ENCODE measurements at places on chromosomes 11 and 22. TPM values are rescaled to one million over a fixed set of nuclear protein-coding genes. Genes with fewer than 3 reads are reported as not detected.

DNA sequence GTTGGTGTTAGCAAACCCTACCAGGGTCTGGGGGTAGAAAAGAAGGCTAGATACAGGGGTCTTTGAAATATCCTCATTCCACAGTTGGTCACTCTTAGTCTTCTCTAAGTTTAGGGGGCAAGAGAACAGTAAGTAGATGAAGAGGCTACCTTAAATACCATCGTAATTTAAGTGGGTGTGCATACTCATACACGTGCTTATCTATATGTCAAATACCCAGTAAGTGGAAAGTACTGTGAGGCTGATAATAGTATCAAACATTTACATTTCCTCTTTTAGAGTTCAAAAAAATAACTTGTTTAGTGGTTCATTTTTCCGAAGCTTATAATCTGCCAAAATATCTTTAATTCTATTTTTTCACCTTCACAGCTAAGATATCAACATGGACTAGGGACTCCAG is 90.7 kb downstream of the WNT11 start:
- DNase-seq = no peak

DNA sequence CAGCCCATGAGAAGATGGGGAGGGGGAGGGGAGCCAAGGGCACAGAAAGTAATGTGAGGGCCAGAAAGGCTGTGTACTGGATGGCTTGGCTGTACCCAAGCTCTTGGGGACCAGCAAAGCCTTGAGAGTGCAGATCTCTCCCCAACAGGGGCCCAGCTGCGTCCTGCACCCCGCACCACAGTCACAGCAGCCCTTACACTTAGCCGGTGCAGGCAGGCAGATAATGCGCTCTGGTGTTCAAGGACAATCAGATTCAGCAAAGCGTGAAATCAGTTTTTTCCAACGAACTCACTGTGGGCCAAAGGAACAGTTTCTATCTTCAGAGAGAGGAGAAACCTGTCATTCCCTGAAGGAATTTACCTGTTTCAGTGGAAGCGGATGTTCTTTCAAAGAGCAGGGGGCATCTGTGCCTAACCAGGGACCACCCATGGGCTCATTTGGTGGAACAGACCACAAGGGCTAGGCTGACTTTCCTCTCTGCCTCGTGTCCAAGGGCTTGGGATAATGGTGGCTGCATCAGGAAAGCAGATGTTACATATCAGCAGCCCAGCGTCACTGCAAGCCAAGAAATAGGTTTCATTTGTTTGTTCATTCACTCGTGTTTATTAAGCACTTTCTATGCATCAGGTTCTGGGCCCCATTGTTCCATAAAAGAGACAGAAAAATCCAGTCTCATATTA is 81.2 kb upstream of the SPON1 start:
- no peak for DNase-seq

DNA sequence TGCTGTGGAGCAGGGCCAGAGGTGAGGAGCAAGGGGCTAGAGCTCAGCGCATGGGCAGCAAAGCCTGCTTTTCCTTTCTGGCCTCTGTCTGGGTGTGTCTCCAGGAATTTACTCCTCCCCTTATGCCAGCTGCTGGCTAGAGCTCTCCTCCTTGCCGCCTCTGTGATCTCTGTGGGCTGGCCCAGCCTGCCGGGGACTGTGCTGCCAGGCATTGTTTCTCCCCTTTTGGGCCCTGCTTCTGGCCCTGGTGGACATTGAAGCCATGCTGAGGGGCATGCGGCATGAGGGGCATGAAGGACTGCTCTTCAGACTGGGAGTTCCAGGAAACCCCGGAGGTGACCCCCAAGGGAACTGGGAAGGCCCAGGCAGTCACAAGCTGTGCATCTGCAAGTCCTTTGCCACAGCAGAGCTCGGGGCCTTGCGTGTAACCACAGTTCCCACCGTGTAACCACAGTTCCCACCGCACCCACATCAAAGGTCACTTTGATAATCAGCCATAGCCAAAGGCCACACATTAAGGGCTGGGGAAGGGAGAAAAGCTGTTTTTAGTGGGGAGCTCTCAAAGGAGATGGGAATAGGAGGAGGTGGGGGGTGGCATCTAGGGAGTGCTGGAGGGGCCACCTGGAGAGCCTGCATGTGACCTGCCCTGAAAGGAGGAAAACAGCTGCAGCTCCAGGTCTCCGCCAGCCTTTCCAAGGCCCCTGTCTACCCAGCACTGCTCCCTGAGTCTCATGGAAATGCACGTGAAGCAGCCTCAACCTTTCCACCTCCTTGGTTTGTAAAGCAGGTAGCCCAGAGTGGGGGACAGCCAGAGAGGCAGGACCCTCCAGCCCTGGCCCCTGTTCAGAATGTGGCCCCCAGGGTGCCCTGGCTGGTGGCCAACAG is 62.3 kb downstream of the PPFIBP2 start:
- peak; percentile 79 for DNase-seq

DNA sequence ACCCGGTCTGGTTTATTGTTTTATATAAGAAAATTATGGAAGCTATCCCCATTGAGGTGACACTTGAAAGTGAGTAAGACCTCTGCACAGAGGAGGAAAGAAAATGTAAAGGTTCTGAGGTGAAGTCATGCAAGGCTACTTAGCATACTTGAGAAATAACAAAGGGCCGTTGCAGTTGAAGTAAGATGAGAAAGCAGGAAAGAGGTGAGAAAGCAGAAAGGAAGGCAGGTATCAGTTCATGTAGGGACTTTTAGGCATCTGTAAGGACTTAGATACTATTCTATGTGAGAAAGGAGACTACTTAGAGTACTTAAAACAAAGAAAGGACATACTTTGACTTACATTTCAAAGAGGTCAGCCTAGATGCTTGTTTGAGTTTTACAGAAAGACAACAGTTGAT is 84.7 kb downstream of the CASP12 start:
- no peak for DNase-seq

GRCh38 chr11:60932605-60933356 is 8.5 kb downstream of the TMEM132A start:
- peak; percentile 62 for DNase-seq

DNA sequence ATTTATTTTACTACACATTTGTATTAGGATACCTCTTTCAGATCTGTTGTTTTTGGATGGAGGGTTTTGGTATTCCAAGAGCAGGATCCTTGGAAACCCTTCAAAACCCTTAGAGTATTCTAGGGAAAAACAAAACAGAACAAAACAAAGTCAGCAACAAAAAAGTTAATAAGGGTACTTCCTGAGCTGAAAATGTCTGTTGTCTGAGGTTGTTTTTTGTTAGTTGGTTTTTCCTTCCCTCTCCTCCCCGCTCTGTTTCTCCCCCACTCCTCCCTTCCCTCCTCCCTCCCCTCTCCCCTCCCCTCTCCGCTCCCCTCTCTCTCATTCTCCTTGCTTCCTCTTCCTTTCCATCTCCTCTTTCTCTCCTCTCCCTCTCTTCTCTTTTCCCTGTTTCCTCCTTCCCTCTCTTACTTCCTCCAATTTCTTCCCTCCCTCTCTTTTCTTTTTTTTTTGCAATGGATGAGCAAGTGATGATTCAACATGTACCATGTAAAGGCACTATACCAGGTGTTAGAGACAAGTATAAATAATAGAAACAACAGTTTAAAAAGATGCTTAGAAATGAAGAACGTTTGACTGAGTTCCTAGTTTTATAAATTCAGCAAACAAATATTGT is 160.6 kb downstream of the TMEM135 start:
- no peak for DNase-seq

PDXP gene
- 24.1 TPM for total RNA-seq

DGAT2 gene
- 75.8 TPM for total RNA-seq

All from Caco-2 (cell line).